ENCODE measurements at places on chromosomes 6 and 20.

DNA sequence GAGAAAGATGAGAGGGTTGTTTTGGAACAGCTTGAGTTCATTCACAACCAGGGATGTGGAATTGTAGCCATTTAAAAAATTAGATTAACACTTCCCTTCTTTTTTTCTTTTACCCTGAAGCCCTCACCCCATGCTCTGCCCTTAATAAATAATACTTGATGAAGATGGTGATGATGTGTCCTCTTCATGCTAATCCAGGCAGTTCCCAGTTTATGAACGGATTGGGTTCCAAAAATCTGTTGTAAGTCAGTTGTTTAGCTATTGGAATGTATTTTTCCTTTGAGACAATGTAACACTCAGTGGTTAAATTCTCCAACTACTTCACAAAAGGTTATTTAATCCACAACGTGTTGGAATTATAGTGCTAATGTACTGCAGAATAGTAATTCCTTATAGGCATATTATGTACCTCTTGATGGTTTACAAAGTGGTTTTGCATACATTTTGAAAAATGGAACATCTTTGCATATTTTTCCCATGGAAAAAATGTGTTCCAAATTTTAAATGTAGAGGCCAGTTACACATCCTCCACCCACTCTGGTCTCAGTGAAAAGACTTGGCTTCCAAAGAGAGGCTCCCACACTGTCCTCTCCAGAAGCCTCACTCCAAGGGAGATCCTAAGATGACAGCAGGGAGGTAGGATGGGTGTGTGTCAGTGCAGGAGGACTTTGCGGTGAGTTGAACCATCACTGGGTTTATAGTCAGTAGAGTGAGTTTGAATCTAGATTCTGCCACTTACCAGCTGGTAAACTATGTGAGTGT is 45.8 kb upstream of the CEP162 start:
- DNase-seq = no peak

DNA sequence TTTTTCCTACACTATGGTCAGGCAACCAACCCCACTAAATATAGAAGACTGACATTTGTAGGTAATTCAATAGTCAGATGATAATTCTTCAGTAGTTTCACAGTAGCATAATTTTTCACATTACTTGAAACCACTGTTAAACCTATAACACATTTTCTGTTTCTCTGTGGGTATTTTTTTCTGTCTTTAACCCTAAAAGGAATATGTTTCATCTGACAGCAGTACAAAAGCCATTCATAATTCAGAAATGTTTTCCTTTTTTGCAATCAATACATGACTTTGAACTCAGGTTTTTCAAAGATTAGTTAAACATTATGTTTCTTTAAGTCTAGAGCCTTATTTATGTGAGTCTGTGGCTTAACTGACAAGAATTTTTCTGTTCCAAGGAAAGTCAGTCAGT is 128.6 kb upstream of the RUNX2 start:
- DNase-seq = no peak

DNA sequence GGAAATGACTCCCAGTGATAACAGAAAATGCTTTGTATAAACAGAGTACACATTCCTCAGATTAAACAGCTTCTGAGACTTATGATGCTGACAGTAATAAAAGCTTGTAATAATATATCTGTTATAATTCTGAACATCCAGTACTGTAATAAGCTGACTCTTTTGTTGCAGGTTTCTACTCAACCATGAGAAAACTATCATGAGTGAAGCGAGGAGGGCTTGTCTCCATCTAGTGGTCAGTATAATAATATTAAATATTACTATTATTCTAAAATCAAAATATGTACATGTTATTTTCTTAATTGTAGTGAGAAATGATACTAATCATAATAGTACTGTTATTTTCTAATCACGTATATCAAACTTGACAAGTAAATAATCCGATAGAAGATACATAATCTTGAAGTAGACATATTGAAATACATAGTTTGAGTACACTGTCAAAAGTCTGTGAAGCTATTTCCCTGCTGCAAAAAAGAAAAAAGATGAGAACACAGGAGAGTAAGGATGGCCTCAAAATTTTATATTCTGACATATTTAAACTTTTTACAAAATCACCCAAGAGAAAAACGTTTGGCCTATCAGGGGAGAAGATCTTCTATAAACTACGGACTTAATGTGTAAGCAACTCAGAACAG is 183.1 kb downstream of the MOXD1 start:
- no peak for DNase-seq

DNA sequence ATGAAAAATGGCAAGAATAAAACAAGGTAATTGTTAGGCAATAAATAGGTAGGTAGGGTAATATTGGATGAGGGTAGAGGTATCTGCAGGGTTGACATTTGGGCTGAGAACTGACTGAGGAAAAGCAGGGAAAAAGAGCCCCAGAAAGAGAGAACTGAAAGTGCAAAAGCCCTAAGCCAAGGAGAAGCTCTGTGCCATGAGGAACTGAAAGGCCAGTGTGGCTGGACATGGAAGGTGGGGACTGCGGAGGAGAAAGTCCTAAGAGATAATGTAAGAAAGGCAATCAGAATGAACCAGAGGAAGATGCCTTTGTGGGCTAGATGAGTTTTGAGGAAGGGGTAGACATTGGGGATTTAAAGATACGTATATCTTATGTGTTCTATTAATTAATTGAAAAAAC is 9.9 kb upstream of the HIVEP2 start:
- DNase-seq = no peak

- no peak for DNase-seq
Observed at GRCh38 chr6:26217714-26218075, 130.5 kb downstream of the HFE start.

GRCh38 chr6:33061987-33062386 is 11.5 kb downstream of the HLA-DPA1 start:
- no peak for DNase-seq

DNA sequence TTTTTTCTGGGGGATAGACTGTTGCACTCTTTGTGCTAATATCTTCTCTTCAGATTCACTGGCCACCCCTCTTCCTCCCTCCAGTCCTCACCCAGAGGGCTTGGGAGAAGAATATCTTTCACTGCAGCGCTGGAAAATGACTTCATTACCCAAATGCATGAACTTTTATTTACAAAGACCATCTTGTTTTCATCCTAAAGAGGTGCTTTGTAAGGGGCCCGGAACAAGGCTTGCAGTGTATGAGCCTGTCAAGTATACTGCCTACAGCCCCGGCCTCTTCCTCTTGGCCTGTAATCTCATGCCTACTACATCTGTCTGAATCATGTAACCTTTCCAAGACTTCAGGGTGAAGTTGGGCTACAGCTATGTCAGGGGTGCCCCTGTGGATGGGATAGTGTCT is 554 bp upstream of the LAMA4 start:
- DNase-seq = no peak

GRCh38 chr6:137058037-137058436 is 13.3 kb upstream of the IL20RA start:
- DNase-seq = no peak

DNA sequence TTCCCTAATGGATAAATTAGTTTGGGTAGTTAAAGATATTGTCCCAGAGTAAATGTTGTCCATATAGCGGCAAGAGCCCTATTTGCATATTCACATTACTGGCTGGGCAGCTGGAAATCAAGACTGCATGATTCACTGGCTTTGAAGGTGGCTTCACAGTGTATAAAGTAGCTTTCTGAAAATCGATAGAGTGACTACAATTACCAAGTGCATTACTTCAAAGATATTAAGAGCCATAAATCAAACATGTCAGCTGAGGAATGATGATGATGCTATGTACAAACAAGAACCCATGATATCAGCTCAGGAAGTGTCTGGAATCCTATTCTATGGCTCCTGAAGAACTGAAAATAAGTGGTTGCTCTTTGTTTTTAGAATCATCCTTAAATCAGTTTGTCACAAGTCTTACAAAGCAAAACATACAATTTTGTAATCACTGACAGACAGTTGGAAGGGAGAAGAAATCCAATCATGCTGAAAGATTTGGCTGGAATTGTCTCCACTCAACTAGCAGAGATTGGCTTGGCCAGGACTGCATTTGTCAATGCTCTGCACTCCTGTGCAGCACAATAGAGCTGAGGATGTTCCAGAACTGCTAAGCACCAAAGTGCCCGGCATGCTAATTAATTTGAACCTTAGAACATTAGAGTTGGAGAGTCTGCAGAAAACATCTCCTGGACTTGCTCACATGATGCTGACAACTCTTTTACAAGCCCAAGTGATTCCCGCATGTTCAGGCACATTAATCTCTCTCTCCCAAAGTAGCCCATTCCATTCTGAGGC is 77.9 kb upstream of the B3GAT2 start:
- DNase-seq = no peak

DNA sequence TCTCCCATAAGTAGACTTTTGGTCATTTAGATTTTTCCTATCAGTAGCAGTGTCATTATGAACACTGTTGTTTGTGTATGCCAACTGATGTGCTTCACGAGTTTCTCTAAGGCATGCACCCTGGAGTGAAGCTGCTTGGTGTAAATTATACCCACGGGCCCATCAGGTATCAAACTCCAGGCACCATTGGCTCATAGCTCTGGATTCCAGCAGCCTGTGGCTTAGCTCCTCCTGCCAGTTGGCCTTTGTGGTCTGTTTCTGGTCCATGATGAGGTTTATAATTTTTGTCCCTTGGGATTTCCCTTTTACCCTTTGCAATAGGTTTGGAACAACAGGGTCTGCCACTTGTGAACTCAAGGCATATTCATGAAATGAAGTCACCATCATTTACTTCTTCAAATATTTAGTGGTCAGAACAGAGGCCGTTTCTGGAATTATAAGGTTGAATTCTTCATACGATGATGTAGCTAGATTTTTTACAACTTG is 350.5 kb downstream of the PRL start:
- DNase-seq = no peak

DNA sequence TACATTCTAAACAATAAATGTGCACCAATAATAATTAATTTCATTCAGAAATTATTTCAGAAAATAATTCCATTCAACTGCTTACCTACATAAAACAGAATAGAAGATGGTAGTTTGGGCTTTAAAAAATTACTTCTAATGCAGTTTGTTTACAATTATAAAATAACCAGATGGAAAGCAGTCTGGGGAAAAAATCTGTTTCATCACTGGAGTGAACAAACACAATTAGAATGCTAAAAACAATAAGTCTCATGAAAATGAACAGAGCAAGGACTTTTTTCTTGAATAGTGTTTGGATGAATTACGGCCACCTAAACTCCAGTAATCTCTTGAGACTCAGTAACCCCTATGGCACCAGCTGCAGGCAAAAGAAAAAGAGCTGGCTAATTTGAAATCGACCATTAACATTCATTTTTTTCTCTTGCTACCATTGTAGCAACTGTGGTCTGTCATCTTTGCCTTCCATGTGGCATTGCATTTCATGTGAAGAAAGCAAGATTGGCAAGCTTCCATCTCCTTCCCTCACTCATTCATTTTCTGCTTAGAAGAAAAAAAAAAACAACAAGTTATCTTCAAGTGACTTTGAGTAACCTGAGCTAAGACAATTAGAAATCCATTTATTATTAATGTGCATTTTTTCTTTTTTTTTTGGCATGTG is 88.4 kb upstream of the CEP85L start:
- DNase-seq = no peak

- no peak for DNase-seq
Observed at GRCh38 chr6:45915780-45916468, 99.7 kb downstream of the CLIC5 start.

DNA sequence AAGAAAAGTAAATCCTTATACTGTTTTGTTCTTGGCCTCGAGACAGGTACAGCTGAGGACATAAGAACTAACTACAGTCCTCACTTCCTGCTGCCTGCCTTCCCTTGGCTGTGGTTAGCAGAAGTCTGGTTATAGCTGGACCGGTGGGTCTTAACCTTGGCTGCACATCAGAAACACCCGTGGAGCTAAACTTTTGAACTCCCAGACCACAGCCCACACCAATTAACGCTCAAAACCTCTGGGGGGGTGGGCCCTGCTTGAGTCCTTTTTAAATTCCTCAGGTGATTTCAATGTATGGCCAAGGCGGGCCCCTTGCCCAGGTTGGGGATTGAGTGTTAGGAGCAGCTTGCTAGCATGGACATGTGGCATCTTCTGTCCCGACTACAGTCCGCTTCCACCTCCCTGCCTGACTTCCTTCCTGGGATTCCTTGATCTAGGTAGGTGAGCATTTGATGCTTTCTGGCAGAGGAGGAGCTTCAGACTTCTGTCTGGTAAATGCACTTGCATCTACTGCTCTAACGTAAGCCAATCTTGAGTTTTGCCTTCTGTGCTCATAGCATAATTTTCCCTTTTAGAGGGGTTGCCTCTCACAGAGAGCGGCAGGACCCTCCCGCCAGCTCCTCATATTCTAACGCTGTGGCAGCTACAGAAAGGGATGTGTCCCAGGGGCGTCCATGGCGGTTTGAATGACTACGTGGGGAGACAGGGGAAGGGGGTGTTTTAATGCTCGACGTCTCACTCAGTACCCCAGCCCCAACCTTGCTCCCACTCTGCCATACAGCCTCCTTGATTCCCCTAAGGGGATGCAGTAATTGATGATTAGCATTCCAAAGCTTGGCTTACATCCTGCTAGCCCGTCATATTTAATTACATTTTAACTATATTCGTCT is 390.1 kb downstream of the ZFAND3 start:
- DNase-seq = no peak

GRCh38 chr6:111576291-111576690 is 29.4 kb downstream of the TRAF3IP2 start:
- DNase-seq = no peak

- no peak for DNase-seq
Observed at GRCh38 chr6:47188588-47189021, 121.1 kb downstream of the TNFRSF21 start.

DNA sequence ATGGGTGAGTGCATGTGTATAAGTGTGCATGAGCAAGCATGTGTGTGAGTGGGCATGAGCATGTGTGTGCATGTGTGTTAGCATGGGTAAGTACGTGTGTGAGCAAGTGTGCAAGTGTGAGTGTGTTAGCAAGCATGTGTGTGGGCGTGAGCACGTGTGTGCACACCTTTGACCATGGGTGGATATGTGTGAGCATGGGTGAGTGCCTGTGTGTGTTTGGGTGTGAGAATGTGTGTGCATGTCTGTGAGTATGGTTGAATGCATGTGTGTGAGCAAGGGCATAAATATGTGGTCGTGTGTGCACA is 84.6 kb downstream of the DLL1 start:
- DNase-seq = no peak

DNA sequence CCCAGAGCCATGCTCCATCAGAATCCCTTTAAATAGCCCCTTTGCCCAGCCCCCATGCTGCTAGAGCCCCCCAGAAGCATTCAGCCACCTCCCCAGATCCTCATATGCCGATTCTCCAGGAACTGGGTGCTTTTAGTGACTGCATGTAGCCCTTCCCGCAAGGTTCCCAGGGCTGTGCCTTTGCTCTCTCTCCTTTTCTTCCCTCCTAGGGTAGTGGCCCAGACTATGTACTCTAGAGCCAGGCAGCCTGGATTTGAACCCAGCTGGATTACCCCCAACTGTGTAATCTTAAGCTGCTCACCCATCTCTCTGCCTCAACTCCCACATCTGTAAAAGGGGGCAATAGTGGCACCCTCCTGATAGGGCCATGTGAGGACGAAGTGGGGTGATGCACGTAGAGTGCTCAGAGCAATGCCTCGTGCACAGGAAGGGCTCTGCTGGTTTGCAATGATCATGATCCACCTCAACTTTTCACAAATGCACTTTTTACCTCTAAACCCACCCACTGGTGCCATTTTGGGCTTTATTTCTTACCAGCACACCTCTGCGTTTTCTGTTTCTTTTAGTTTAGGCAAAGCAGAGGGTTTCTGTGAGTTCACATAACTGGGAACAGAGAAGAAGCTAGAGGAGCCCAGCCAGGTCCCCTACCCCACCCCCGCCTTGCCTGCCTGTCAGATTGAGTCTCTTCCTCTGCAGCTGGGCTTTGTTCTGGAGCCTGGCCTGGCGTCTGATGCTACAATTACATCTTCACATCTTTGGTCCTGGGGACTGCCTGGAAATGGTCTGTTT is 396.5 kb downstream of the RNGTT start:
- no peak for DNase-seq

Measured in omental fat pad (tissue), 4 donors.